Ureter (tissue), 1 donor: ENCODE measurements at places on chromosomes 4 and X. TPM values are rescaled to one million over a fixed set of nuclear protein-coding genes. Genes with fewer than 3 reads are reported as not detected.

- DNase-seq, result no peak
These were observed 42.7 kb downstream of the SH3RF1 start for GRCh38 chr4:169228076-169228475.

DNA sequence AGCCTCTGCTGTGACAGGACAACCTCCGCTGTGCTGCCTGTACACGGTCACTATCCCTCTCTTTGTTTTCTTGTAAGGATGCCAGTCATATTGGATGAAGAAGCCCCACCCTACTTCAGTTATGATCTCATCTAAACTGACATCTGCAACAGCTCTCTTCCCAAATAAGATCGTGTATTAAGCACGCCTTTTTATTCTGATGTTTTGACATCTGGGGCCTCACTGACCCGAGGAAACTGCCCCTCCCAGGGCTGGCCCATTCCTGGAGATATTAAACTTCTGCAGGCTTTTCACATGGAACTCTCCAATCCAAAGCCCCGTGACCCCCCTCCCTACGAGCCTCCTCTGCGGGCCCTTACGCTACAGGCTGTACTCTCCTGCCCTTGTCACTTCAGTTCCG is 232.0 kb downstream of the ARHGAP10 start:
- no peak for DNase-seq

DNA sequence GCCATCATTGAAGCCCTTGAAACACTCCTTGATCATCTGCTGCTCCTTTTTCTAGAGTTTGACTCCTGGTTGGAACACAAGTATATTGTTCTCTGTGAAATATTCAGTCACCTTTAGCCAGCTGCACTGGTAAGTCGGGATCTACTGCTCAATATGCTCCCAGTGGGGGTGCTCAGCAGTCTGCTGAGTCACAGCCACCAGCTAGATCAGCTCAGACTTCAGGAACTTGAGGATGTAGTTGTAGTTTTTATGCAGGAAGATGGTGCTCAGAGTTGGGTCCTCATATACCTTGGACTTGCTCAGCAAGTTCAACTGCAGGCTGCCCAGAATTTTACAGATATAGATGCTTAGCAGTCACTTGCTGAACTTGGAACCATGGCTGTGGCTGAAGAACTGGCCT is 202.5 kb upstream of the RPL34 start:
- DNase-seq, result no peak

GRCh38 chr4:173652283-173652931 is 122.4 kb upstream of the HAND2 start:
- DNase-seq, result no peak

DNA sequence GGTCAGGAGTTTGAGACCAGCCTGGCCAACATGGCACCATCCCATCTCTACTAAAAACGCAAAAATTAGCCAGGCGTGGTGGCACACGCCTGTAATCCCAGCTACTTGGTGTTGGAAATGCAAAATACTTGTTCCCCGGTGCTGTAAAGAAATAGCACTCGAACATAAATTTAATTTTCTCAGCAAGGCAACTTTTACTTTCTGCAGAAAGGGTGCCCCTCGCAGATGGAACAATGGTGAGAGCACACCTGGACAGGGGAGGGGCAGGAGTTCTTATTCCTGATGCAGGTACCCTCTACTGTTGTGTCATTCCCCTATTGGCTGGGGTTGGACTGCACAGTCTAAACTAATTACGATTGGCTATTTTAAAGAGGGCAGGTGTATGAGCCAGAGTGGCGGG is 139.7 kb downstream of the FHIP1A start:
- DNase-seq, result no peak

GRCh38 chrX:17553469-17553868 is 178.5 kb downstream of the NHS start:
- no peak for DNase-seq

DNA sequence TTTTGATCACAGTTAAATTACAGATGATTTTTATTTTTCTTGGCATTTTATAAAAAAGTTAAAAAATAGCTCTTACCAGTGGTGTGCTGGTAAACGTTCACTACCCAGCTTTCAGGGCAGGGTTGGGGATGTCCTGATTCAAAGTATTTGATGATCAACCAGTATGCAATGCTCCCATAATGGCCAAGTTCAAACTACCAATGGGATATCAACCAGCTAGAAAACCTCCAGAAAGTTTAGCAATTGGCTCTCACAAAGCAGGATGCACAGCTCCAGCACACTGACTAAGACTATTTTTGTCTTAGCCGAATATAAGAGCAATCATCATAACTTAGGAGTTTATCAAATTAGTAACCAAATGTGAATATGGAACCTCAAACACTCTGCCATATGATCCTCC is 108.0 kb upstream of the PDE5A start:
- no peak for DNase-seq

DNA sequence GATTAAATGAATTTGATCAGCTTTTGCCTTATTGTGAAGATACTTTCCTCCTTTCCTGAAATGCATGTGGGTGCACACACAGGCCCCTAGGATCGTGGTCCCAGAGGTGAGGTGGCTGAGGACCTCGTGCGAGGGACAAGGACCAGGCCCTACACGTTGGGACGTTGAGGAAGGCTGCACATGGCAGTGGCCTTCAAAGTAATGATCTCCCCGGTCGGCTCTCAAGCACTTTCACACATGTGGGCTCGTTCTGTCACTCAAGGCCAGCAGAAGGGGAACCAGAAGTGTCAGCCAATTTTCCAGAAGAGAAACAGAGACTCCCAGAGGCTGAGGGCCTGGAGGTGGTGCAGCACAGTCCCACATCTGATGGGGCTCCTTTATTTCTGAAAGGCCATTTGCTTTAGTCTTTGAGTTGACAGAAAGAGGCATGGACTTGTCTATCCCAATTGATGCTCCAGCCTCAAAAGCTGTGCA is 196.8 kb downstream of the AFAP1 start:
- no peak for DNase-seq

- DNase-seq, result no peak
These were observed 2.5 kb downstream of the VBP1 start for GRCh38 chrX:155218777-155219176.

DNA sequence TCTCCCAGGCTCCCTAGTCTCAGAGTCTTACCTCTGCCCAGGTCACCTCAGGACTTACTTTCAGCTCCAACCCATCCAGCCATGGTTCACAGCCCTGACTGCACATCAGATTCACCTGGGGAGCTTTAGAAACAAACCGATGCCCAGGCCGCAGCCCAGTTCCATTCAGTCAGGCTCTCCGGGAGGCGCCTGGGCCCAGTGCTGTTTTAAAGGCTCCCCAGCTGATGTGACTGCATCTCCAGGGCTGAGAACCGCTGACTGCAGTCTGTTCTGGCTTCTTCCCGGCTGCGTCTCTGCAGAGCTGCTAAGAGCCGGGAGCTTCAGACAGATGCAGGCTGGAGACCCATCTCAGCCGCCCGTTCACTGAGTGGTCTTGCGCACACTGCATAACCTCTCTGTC is 44.4 kb upstream of the LGI2 start:
- no peak for DNase-seq

DNA sequence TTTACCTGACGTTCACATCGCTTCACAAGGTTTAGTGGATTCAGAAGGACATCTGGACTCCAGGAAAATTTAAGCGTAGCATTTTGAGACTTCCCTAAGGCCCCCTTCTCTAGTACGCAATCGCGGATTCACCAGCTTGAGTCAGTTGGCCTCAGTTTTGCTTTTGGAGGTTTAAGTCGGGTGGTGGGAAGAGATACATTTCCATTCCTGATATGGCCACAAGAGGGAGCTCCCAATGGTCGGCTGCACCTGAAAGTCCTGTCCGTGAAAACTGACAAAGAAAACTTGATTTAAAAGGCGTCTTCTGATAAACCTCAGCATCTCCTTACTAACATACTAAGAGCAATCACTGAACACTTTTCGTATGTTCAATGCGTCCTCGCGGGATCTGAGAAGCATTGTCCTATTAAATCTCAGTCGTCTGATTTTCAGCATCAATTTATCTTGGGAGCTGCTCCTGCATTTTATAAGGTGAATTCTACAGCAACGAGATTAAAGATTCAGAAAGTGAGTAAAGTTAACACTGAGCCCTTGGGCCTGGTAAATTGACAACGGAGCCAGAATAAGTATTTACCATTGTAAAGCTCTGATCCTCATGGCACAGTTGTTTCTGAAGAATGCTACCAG is 50.6 kb downstream of the LGI2 start:
- DNase-seq, result peak; percentile 61

SATL1 gene
- total RNA-seq, result not detected

FRG2 gene
- total RNA-seq, result not detected

LPAR4 gene
- 0.18 TPM for total RNA-seq

CLIC2 gene
- 16.7 TPM for total RNA-seq

FGA gene
- 1.2 TPM for total RNA-seq

SEC24D gene
- total RNA-seq, result 66.7 TPM

TRIM75 gene
- not detected for total RNA-seq

SOD3 gene
- total RNA-seq, result 46.0 TPM

BBS7 gene
- total RNA-seq, result 17.5 TPM
